Activated T-cell treated with anti-CD3 and anti-CD28 coated beads for 48 hours (primary cell): ENCODE measurements at places on chromosomes 7 and 10.

GRCh38 chr10:22003964-22004281 is 393 bp upstream of the DNAJC1 start:
- DNase-seq, result no peak

- no peak for DNase-seq
Measured at GRCh38 chr7:20299647-20300312, 30.9 kb upstream of the ITGB8 start.

- DNase-seq, result no peak
Measured at GRCh38 chr10:4538016-4538415, 288.0 kb upstream of the AKR1E2 start.

GRCh38 chr10:123153486-123154091 is 613 bp upstream of the BUB3 start:
- DNase-seq, result no peak

GRCh38 chr7:108093341-108093740 is 36.8 kb downstream of the LAMB4 start:
- no peak for DNase-seq

DNA sequence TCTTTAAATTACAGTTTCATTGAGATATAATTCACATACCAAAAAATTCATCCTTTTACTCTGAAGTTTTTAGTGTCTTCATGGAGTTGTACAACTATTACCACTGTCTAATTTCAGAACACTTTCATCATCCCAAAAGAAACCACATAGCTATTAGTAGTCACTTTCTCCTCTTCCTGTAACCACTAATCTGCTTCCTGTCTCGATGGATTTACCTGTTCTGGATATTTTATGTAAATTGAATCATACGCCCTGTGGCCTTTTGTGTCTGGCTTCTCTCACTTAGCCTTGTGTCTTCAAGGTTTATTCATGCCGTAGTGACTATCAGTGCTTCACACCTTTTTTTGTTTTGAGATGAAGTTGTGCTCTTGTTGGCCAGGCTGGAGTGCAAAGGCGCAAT is 135.5 kb downstream of the DOCK1 start:
- DNase-seq, result no peak

DNA sequence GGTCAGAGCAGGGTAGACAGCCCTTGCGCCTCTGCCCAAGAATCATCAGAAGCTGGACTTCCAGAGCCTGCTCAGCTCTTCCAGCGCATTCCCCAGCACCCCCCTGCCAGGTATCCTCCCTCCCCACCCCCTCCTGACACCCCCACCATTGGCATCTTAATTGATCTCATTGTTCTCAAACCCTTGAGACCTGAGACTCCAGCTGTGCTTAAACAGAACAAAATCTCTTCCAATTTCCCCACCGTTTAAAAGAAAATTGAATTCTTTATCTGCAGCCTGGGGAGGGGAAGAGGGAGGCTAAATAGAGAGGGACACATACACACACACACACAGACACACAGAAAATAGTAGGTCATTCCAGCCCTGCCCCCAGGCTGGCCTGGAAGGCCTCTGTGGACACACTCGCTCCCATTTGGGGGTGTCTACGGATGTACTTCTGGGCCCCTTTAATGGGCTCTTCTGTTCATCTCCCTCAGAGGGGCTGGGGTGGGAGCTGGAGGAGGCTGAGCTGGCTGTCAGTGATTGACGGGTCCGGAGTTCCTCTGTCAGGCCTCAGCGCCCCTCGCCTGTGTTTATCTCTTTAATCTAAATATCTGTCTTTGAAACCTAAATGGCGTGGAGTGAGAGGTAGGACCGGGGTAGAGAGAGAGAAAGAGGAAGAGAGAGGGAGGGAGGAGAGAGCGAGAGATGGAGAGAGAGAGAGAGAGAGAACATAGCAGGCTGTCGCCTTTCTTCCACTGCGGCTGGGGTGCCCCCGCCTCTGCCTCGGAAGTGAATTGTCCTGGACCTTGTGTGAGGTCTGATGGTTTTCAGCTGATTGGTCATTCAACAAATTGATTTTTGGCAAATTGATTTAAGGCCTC is 61.7 kb downstream of the C10orf105 start:
- no peak for DNase-seq

GRCh38 chr7:105794741-105795729 is 81.4 kb downstream of the ATXN7L1 start:
- DNase-seq, result no peak

GRCh38 chr10:115171392-115171960 is 78.3 kb downstream of the ATRNL1 start:
- DNase-seq, result no peak

DNA sequence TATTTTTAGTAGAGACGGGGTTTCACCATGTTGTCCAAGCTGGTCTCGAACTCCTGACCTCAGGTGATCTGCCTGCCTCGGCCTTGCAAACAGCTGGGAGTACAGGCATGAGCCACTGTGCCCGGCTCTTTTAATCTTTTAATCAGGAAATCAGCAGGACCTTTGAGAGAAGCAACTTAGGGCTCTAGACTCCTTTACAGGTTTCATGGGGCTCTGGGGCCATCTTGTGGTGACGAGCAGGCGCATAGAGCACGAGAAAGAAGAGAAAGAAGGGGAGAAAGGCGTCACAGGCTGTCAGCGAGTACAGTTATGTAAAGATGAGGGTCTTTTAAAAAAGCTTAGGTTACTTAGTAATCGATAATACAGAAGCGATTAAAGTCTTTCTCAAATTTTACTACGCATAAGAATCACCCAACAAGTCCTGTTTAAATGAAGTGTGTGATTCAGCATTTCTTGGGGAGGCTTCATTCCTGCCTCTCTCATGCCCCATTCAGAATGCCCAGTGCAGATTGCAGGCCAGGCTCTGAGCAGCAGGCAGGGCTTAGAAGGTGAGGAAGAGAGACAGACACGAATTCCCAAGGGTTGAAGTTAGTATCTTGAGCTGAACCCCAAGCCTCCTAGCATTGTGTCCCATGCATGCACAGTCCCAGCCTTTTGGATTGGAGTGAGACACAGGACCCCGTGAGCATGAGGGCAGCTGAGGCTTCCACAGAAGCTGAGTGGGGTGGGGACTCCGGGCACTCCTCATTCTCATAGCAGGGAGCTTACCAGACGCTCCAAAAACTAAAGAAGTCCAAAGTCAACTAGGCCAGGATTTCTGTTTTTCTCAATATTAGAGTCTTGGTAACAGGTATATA is 23.6 kb upstream of the PFKP start:
- DNase-seq, result peak; percentile 41

DNA sequence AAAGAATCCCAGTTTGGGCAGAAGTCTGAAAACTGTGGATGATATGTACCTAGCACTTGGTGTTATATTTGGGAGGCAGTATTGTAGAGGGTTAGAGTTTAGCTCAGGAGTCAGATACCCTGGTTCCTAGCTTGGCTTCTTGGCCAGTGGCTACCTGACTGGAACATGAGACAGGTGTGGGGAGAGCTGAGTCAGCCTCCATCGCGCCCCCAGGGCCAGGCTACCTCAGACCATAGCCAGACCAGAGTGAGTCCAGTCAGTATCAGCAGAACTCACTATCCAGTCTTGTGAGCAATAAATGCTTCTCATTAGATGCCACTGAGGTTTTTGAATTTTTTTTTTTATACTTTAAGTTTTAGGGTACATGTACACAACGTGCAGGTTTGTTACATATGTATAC is 26.0 kb downstream of the CYP3A5 start:
- DNase-seq, result no peak

- peak; percentile 14 for DNase-seq
Measured at GRCh38 chr7:66043681-66044497, 31.7 kb upstream of the ASL start.

DNA sequence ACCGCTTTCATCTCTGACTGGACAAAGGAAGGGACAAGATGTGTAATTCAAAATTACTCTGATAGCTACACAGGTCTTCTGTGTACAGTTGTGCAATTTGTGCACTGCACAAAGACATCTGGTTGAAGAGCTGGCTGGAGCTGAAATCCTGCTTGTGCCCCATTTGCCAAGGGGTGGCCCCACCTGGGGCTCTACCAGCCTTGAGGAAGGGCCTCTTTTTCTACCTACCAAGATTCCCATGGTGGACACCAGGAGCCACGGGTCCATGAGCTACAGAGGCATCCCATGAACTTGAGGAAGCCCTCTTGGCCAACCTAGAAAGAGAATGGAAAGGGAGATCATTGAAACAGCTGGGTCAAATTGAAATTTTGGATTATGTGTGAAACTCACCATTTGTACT is 43.2 kb downstream of the HHEX start:
- no peak for DNase-seq

GRCh38 chr7:1492640-1493039 is 11.5 kb downstream of the INTS1 start:
- DNase-seq, result no peak

- DNase-seq, result no peak
Measured at GRCh38 chr7:156192921-156193320, 380.7 kb upstream of the SHH start.

DNA sequence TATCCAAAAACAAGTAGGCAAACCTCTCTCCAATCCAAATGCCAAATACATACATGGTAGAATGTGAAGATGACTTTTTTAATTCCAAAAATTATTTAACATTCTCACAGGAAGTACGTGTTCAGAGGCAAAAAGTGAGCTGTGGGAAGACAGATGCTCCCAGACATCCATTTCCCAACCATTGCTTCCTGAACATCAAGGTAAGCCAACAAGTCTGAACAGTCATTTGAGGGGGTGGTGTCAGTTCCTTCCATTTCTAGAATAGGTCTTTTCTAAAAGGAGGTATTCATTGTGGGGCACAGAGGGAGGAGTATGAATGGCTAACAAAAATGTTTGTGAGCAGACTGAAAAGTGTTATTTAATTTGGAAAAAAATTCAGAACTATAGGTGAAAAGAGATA is 49.1 kb downstream of the OSBPL3 start:
- no peak for DNase-seq
